Mesothelial cell of epicardium (in vitro differentiated cells): ENCODE measurements at places on chromosomes 1 and 21.

- no peak for DNase-seq
These were observed 76.6 kb downstream of the MAST2 start for GRCh38 chr1:45879885-45880598.

DNA sequence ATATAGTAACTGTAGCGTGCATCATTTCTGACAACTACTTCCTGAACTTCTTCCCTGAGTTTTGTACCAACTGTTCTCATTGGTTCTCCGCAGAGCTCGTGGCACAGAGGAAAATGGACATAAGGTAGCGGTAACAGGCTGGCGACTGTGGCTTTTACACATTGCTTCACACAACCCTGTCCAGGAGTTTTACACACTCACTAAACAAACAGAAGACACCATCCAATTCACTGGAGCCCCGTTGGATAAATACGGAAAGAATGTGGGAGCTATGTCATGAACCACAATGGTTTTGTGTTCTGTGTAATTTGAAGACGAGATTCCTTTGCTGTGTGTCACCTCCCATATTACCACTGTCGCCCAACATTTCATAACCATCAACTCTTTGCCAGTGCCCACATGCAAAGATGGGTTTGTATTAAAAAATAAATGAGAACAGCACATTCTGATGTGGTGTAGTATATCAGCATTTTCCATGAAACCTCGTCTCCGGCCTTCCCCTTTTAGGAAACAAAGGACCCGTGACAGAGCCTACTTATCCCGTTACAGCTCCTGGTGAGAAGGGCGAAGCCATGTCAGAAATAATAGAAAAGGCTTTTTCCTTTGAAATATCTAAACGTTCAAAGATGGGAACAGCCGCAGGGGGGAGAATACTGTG is 47.4 kb upstream of the ENAH start:
- no peak for DNase-seq

GRCh38 chr1:8197493-8198282 is 120.2 kb upstream of the SLC45A1 start:
- peak; percentile 52 for DNase-seq

DNA sequence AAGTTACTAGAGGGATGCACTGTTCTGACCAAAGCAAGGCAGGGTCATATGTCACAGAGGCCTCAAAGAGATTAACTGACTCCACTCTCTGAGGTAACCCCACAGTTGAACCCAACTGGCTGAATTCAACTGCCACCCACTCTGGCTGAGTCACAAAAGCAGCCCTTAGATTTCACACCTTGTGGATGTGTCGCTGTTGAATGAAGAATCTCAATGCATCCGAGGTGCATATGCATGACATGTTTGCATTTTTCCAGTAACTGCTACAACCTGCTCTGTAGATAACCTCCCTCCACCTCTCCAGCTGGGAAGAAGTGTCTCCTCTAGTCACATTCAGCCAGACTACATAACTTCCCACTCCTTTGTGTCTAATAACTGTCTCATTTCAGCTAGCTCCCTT is 27.9 kb upstream of the KIF21B start:
- no peak for DNase-seq

- DNase-seq = peak; percentile 50
These were observed 312 bp downstream of the KIAA2013 start for GRCh38 chr1:11925938-11926292.

DNA sequence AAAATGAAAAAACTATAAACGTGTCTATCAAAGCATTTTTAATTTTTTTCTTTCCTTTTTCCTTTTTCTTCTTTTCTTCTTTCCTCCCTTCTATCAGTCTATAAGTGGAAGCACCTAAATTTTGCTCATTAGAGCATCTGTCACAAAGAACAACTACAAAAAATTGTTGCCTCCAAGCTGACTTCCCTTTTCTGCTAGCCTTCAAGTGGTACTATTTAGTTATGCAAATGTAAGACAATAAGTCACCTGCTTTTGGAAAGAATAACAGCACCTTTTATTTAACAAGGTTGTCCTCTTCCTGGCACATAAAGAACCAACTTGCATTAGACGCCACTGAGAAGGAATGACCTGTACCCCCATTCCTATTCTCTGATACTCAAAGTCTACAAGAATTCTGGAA is 45.0 kb upstream of the C1orf53 start:
- no peak for DNase-seq

- DNase-seq = no peak
These were observed 4.9 kb downstream of the NIPAL3 start for GRCh38 chr1:24420547-24420946.

DNA sequence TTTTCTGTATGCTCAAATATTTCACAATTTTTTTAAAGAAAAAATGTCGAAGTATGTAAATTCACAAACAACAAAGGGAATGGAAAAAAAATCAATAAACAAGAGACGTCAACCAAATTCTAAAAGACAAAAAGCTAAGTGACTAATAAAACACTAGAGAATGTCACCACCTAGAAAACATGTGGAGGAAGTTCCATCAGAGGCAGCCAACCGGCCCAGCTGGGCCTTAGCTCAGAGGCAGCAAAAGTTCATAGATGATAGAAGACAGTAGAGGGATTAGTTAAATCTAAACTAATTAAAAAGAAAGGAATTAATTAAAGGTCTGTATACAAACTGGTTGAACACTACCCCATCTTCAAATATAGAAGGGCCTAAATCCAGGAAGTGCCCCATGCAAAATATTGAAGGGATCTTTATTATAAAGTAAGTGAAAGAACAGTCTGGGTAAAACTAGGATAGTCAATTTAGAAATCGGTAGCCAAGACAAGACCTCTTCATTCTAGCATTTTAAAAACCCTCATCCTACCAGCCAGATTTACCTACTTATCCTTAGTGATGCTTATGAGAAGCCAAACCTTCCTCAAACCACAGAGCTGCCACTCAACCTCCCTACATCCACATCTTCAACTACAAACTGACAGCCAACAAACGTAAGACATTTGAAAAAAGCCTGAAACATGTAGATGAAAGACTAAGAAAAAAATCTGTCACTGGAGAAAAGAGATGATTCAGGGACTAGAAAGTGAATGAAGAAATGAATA is 23.7 kb downstream of the MRPL39 start:
- DNase-seq = no peak

DNA sequence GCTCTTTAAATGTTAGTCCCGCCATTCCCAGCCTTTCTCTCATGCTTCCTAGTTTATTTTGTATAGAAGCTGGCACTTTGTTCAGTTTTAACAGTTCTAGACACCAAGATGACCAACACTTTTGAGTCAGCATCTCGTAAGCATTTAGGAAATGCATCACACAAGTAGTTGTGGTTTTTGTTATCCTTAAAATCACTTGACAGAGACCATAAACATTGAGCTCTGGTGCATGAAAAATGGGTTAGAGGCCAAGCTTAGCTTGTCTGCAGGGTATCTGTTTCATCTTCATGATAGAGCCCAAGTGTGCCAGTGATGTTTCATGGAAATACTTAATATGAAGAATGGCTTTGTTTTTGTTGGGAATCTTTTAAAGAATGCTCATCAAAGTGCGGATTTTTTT is 159.7 kb downstream of the DISP1 start:
- no peak for DNase-seq

GRCh38 chr1:93979718-93980319 is 70.6 kb upstream of the GCLM start:
- peak; percentile 38 for DNase-seq

DNA sequence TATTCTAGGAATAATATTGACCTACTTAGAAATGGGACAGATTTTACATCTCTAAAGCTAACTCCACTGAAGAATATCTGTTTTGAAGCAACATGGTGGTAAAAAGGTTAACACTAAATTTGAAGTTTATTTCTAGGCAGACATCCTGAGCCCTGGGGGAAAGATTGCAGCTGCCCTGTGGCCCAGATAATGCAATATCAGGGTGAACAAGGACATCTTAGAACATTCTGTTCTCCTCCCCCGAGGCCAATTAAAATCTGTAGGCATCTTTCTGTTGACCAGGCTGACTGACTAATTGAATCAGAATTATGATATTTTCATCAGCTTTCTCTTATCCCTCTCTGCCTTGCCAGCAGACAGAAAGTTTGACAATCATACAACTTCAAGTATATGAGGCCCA is 149.8 kb upstream of the DUSP10 start:
- DNase-seq = no peak

GRCh38 chr1:21696931-21697330 is 27.8 kb upstream of the RAP1GAP start:
- no peak for DNase-seq

DNA sequence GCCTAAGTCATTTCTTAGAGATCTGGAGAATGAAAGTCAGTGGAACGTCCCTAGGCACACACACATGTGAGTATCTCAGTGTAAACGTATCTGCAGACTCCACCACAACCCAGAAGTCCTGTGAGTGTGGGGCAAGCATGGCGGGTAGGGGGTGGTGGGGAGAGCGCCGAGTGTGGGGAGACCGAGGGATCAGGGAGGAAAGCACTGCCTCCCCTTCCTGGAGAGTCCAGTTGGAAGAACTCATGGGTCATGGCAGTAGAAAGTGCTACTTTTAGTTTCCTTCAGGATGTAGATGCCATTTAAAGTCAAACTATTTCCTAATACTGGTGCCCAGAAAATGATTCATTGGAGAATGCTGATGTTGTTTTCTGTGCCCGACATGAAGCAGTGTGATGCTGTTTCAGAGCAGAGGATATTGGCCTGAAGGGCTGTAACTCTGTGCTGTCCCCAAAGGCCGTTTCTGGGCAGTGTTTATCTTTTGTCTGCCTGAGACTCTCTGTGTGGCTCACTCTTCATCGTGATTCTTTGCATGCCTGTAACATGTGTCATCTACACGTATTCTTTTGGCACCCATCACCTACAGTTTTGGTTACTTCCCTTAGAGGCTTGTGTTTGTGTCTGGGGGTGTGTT is 45.7 kb upstream of the TSPAN2 start:
- DNase-seq = no peak

DNA sequence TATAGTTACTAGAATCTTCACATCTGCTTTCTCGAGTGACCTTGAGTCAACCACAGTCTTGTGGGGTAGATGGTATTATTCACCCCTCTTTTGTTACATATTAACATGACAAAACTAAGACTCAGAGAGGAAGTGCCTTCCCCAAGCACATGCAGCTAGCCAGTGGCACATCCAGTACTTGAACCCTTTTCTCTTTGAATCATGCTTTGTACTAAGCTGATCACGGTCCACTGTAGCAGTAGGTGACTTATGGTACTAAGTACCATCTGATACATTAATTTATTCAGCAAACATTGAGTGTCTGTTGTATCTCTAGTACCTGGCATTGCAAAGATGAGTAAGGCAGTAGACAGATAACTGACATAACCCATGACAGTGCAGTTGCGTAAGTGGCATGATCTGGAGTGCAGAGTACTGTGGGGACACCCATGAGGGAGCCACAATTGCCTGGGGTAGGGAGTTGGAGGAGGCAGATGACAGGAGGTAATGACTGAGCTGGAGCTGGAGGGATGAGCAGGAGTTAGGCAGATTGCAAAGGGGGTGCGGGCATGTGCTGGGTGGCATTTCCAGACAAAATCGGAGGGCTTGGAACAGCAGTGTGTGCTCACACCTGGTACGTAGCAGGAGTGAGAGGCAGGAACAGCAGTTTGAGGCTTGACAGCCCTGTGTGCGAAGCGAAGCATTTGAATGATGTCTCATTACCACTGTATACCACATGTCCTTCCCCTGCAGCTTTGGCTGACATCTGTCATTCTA is 29.8 kb downstream of the UCK2 start:
- no peak for DNase-seq

- DNase-seq = no peak
These were observed 26.6 kb downstream of the DIPK1A start for GRCh38 chr1:92934395-92935378.

DNA sequence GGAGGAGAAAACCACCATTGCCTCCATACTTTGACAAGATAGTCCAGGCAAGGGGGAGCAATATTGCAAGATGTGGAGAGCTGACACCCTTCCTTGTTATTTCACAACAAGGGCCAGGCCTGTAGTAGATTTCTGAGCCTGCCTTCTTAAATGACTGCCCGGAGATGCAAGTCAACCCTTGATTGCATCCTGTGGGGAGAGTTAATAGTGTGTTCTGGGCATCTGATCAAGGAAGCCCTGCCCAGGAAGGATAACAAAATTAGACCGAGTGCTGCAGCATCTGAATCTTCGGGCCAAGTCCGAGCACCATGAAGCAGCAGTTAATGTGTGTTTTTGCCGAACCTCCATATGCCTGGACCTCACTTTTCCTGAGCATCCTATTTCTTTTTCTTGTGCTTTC is 382.3 kb downstream of the PRDM2 start:
- no peak for DNase-seq

DNA sequence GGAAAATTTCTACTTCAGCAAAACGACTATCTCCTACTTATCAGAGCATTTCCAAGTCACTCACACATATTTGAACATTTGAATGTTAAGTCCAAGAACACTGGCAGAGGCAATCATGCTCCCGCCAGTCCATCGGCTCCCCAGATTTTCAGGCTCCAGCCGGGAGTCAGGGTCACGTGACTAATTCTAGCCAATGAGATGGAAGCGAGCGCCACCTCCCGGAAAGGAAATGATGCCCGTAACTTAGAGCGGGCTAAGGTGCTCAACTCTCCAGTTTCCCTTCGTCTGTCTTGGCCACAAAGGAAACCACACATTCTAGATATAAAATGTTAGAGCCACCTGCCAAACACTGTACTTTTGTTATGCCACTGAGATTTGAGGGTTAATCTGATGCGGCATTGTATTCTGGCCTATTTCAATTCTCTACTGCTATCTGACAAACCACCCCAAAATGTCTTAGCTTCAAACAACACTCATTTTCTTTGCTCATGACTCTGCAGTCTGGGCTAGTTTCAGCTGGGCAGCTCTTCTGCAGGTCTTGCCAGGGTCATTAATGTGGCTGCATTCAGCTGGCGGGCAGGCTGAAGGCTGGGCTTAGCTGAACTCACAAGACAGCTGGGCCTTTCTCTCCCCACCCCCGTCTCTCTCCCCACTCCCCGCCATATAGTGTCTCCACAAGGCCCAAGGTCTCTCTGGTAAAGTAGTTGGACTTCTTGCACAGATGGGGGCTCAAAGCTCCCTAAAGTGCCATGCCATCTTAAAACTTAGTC is 16.5 kb upstream of the LHX4 start:
- no peak for DNase-seq

DNA sequence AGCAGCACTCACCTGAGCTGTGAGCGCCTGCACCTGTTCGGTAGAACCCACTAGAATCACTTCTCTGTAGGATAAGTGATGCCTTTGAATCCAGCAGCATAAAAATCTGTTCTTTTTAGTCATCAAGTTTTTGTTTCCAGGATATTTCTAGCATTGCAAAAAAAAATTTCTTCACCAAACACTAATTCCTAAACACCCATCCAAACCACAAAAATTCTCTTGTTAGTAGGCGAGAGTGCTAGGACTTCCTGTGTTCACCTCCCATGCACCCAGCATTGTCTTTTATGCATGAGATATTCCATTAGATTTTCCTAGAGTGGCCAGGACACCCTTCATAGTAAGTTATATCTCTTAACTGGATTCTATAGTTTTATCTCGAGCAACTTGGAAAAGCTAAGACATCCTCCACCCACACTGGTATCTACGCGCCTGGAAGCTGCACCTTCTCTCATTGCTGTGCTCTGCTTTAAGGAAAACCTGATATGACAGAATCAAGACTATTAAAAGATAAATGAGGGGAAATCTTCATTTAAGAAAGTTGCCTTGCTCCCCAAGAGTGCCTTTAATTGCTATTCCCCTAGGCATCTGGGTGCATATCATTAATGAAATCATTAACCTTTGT is 12.3 kb downstream of the SERTAD4 start:
- no peak for DNase-seq
